D721Med (cell line): ENCODE measurements at places on chromosomes 6 and 20.

DNA sequence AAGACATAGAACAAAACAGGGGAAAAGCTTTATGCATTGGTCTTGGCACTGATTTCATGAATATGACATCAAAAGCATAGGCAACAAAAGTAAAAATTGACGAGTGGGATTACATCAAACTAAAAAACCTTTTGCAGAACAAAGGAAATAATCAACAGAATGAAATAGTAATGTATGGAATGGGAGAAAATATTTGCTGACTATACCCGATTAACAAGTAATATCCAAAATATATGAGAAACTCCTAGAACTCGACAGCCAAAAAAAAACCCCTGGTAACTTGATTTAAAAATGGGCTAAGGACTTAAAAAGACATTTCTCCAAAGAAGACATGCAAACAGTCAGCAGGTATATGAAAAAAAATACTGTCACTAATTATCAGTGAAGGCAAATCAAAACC, 231.7 kb upstream of the MAN1A1 start:
- DNase-seq = no peak

DNA sequence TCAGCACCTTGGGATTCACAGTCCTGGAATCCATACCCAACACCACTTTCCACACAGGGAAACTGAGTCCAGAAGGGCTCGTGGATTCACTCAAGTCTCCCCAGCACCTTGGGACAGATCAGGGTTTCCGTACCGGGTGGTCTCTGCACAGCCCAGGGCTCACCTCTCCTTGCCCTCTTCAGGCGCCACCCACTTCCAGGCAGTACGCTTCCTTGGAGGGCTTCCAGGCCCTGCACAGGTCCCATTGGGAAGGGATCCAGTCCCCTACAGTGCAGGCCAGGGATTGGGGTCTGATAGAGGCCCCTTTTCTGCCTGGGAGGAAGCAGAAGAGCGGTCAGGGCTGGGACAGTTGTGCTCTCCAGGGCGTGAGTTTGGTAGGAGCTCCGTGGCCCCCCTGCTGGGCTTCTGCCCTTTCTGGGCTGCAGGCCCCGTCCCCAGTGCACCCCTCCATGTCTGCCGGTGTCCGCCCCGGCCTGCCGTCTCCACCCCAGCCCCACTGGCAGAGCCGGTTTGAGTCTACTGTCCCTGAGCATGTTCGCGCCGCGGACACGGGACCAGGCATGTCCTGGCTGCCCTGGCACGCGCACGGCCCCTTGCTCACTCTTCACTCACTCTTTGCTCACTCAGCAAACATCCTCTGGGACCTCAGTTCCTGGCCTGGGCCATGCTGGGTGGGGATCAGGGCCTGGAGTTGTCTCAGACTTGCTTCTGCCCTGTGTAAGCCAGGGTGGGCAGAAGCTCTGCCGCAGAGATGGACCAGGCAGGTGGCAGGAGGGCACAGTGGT, 12.6 kb downstream of the SRC start:
- no peak for DNase-seq

DNA sequence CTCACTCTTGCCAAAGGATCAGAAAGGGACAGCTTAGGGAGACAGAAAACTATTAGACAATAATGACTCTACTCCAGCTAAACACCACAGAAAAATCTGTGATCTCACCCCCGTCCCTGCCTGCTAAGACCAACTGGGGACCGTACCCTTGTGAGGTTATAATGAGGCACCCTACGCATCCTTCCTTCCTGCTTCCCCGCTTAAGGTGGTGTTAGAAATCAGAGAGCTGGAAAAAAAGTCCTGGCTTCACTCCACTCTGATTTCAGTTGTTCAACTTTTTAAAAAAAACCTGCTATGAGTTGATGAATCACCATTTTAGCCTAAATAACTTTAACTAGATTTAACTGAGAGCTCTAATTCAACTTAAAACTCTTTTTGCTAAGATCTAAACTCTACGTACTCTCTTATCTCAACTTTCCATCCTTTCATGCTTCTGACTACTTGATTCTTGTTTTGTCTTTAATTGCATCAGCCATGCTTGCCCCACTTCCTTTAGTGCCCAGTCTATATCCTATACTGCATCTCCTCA, 35.8 kb upstream of the TMEM14A start:
- no peak for DNase-seq

DNA sequence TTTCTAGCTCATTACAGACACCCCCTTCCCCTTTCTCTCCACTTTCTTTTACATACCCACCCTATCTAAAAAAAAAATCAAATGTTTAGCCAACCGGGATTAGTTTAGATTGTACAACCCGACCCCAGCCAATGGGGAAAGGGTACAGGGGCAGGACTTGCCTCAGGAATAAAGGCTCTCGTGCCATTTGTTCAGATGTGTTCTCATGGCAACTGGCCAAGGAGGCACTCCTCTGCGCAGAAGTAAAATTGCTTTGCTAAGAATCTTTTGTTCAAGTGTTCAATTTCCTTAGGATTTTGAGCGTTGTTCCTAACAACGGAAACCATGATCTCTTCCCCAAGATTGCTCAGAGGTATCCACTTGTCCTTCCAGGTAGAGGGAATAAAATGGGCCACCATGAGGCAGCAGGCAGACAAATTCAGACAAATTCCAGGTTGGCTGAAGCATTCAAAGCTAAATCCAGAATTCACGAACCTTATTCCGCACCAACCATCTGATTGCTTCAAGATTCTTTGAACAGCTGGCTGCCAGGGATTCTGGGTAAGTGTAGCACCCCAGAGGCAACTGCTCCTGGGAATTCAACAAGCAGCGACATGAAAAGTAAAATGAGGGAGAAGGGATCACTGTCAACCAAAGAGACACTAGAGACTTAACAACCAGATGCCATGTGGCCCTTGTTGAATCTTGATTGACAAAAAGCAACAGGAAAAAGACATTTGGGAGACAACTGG, 431.8 kb downstream of the PREX1 start:
- DNase-seq = no peak

DNA sequence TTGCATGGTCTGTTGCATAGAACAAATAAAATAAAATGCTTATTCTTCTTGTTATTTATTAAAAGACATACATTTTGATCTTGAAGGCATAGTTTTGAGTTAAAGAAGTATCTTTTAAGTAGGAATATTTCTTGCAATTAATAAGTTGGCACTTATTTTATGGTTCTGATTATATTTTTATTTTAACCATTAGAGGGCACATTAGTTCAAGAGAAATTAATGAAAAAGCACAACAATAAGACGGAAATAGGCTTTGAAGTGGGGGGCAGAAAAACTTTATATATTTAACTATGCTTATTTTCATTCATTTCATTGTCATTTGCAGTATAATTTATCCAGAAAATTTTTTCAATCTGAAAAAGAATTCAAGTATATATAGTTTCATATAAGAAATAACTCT, 44.2 kb upstream of the MAP3K7 start:
- DNase-seq = no peak

- no peak for DNase-seq
Measured at GRCh38 chr6:90406142-90406794, 109.6 kb upstream of the BACH2 start.

- DNase-seq = no peak
Measured at GRCh38 chr6:2688401-2689064, 62.2 kb downstream of the MYLK4 start.

GRCh38 chr6:168666699-168667427, 225.9 kb downstream of the SMOC2 start:
- no peak for DNase-seq

GRCh38 chr6:166310634-166311033, 2.4 kb upstream of the PRR18 start:
- DNase-seq = no peak

DNA sequence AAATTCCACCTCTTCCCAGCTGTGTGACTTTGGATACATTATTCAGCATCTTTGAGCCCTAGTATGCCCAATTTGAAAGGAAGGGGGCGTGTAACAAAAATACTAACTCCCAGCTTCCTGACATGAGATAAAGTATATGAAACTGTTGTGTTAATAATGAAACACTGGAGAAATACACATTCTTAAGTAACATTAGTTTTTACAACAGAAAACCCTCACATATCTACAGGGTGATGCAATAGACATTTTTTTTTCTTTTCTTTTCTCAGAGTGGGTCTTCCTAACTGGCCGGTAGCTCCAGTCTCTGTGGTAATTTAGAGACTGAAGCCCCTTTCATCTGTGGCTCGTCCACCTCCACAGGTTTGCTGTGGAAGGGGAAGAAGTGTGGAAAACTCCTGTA, 79.5 kb downstream of the CD83 start:
- DNase-seq = no peak

DNA sequence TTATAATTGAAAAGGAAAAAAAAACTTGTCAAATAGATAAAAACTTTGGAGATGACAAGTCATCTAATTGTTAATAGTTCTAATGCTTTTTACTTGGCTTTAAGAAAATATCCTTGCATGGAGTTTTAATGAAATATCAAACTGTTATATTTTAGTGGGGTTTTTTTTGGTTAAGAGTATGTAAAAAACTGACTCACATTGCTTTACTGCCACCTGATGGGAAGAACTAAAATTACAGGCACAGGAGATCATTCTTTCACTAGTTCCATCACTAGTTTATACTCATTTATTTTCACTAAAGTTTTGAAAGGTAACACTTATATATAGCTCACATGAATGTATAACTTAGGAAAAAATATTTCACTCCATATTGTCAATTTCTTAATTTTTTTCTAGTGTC, 309.1 kb downstream of the LMBRD1 start:
- DNase-seq = no peak

DNA sequence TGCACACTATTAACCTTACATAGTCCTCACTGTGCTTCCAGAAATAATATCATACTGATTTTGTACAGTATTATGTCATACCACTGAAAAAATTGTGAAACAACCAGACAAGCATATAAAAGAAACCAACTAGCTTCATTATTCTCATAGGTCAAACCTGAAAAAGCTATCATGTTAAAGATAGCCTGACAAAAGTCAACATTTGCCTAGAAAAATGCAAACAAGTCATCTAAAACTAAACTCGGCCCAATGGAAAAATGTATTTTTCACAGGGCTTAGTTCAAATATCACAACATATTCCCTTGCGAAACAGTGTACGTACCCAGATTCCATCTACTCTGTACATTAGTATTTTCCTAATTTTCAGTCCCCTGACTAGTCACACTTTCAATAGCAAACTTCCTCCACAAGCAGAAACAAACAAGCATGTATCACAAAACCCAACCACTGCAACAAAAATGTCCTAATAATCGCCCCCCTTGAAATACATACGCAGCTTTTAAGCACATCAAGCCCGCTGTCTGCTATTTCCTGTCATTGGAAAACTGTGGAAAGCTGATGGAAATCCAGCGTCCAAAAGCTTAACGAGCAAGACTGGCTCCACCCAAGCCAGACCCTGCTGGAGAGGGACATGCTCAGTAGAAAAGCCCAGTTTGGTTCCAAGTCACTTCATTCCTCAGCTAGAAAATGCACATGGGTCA, 93.1 kb downstream of the EPB41L2 start:
- DNase-seq = no peak

GRCh38 chr20:50574586-50574985, 64.4 kb downstream of the PTPN1 start:
- DNase-seq = no peak

DNA sequence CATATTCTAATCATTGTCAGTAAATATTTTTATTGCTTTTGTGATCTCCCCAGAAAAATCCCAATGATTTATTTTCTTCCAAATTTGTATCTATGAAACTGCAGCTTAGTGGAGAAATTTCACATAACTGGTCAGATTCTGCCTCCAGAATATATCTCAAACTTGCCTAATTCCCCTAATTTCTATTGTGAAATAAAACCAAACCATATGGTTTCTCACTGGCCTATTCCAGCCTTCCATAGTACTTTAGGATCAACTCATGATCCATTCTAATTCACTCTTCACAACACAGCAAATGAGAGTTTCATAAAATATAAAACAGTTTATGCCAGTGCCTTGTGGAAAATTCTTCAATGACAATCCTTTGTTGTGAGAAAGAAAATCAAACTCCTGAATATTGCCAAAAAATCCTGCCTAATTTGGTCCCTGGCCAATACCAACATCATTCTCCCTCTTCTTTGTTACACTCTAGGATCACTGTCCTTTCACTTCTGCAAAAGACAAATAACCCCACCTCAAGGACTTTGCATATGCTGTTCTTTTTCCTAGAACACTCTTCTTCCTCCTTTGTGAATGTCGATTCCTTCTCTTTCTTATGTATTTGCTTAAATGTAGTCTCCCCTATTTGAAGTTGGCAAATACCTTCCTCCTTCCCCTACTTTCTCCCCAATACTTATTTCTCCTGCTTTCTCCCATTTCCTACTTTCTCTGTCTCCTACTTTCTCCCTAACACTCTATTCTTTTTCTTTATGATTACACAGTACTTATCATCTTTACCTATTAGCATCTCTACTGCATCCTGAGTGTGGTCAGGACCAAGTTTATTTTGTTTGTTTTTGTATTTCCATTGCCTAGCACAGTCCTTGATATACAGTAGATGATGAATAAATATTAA, 587.5 kb downstream of the RFPL4B start:
- no peak for DNase-seq

DNA sequence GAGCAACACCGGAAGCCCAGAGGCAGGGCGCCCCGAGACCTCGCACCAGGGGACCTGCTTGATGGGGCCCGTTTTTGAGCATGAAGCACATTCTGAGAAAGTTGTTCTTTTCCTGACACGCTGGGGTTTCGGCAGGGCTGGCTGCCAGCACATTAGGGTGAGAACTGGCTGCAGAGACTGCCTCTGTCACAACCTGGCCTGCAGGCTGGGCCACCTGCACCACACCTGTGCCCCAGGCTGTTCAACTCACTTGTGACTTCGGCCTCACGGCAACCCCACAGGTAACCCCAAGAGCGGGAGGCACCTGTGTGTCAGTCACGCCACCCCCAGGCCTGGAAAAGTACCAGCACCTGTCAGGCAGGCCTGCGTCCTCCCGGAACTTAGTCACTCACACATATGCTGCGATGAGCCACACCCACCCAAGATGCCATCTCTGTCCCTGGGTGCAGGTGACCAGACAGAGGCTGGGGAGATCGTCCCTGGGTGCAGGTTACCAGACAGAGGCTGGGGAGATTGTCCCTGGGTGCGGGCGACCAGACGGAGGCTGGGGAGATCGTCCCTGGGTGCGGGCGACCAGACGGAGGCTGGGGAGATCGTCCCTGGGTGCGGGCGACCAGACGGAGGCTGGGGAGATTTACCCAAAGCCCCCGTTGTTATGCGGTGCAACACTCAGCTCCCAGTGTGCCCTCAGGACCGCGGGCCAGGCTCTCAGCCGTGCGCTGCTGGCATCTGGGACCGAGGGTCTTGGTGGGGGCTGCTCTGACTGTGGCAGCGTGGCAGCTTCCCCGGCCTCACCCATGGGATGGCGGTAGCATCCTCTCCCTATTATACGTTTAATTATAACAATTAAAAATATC, 82.5 kb upstream of the BHLHE23 start:
- no peak for DNase-seq

DNA sequence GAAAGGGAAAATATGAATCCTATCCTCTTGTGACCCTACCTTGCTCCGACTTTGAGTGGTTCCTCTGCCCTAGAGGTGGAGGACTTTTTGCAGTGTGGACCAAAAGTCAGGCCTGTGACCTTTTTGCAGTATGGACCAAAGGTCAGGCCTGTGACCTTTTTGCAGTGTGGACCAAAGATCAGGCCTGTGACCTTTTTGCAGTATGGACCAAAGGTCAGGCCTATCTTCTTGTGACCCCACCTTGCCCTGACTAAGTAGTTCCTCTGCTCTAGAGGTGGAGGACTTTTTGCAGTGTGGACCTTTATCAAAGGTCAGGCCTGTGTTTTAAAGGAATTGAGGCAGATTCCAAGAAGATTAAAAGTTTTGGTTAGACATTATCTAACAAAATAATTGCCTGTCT, 10.9 kb upstream of the ERVFRD-1 start:
- DNase-seq = no peak
